ENCODE measurements at places on chromosomes 12 and 14. TPM values are rescaled to one million over a fixed set of nuclear protein-coding genes. Genes with fewer than 3 reads are reported as not detected.

GRCh38 chr12:91616416-91616815 is 433.8 kb upstream of the DCN start:
- no peak for DNase-seq

DNA sequence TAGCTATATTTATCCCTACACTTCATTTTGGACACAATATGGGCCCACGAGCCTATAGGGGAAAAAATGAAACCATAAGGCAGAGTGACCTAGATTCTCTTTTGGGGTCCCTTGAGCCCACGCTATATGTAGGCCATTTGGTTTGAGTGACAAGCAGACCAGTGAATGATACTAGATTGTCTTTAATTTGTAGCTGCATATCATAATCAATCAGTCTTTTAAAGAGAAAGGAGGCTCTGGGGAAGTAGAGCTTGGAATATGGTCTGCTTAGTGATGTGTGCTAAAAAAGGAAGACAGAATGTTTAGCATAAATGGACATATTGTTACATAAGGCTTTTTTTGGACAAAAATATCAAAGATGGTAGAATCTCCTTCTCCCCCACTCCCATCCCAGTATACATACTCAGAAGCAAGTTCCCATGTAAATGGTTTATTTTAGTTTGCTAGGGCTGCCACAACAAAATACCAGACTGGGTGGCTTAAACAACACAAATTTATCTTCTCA is 140.8 kb downstream of the CAPZA3 start:
- no peak for DNase-seq

GRCh38 chr12:59407799-59408198 is 188.0 kb upstream of the SLC16A7 start:
- no peak for DNase-seq

DNA sequence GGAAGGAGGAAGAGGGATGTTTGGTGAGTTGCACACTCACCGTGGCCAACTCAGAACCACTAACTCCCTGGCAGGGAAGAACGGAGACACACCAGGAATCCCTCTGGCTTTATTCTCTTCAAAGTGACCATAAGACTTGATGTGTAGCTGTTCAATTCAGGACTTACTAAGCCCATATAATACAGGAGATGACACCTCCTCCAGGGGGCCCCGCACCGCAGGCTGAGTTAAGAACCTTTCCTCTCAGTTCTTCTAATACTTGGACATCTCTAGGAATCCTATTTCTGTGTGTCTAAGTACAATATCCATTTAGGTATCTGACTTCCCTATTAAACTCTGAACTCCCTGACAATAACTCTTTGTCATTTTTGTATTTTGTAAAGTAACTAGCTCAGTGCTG is 49.5 kb downstream of the DCAF4 start:
- DNase-seq = no peak

- DNase-seq = no peak
These were observed 32.4 kb downstream of the FLVCR2 start for GRCh38 chr14:75610834-75611233.

GRCh38 chr12:91704446-91704845 is 441.2 kb downstream of the BTG1 start:
- DNase-seq = no peak

GRCh38 chr12:58025431-58025830 is 84.1 kb downstream of the ATP23 start:
- DNase-seq = no peak

GRCh38 chr12:8145754-8146441 is 10.9 kb upstream of the ZNF705A start:
- DNase-seq = no peak

DNA sequence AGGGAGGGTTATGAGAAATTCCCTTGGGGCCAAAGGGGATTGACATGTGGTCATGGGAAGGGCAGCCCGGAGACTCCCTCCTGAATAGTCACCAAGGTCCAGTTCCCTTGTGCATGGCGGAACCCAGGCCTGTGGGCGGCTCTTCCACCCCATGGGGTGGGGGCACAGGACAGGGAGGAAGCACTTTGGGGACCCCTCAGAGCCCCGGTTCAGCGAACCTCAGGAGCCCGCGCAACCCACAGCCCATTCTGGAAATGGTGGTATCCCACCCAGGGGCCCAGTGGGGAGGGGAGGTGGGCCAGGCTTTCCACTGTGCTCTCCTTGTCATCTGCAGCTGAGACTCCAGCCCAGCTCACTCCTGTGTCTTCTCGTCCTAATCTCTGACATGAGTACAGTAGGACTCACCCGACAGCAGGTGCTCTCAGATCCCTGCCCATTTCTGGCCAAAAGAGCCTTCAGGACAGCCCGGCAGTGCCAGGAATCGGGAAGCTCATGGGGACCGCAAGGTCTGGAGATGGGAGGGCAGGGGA is 255.2 kb upstream of the SFSWAP start:
- DNase-seq = no peak

DNA sequence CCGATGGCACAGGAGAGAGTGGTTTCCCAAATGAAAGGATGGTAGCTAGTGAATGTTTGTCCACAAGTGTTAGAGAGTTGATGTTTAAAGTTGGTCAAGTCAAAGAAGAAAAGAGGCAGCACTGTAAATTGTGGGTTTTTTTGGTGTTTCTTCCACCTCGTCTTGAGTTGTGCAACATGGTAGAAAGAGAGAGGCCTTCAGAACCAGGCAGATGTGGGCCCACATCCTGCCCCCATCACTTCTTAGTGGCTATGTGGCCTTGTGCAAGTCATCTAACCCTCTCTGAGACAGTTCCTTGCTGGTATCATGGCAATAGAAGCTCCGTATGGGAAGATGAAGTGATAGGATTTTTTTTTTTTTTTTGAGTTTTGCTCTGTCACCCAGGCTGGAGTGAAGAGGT is 60.8 kb downstream of the NDUFA12 start:
- no peak for DNase-seq

CLEC2B gene
- 19.1 TPM for total RNA-seq

KSR2 gene
- not detected for total RNA-seq

DNA sequence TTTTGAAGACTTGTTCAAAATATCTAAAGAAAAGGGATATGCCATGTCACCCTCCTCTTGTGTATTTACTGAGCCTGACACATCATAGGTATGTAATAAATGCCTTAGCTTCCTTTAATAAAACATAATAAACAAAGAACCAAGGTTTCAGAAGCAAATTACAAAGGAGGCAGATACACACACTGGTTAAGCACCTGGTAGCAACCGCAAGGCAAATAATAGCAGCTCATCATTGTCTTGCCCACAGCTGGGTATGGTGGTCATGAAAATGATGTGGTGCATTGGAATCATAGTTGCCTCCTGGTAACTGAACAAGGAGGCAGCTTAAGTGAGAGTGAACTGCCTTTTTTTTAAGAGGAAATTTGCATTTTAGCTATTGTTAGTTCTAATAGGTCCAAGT is 39.0 kb downstream of the PAX9 start:
- no peak for DNase-seq

- DNase-seq = no peak
These were observed 452.8 kb downstream of the AACS start for GRCh38 chr12:125518074-125518473.

GRCh38 chr14:38873941-38874612 is 229.0 kb downstream of the SEC23A start:
- DNase-seq = no peak

SMIM41 gene
- total RNA-seq = 0.24 TPM

AMIGO2 gene
- total RNA-seq = 14.1 TPM

DNA sequence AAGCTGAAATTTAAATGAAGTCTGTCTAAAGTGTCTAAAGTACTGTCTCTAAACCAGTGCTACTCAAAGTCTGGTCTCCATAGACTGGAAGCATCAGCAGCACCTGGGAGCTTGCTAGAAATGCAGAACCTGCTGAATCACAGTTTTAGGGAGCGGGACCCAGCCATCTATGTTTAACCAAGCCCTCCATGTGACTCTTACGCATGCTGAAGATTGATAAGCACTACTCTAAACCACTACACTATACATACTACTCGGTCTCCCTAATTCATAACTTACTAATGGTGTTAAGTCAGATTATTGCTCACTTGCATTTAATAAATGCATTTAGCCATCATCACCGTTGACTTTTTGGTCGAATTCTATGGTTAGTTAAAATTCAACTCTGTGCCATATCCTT is 88.8 kb downstream of the SLC25A21 start:
- no peak for DNase-seq

- no peak for DNase-seq
These were observed 77.5 kb upstream of the ATP2A2 start for GRCh38 chr12:110203546-110203945.

- no peak for DNase-seq
These were observed 164.4 kb upstream of the ALG10B start for GRCh38 chr12:38151991-38152700.

MYH6 gene
- total RNA-seq = not detected

- DNase-seq = no peak
These were observed 1.4 kb downstream of the FAR2 start for GRCh38 chr12:29150462-29150861.

GRCh38 chr12:12788131-12788530 is 2.7 kb downstream of the APOLD1 start:
- no peak for DNase-seq

DNA sequence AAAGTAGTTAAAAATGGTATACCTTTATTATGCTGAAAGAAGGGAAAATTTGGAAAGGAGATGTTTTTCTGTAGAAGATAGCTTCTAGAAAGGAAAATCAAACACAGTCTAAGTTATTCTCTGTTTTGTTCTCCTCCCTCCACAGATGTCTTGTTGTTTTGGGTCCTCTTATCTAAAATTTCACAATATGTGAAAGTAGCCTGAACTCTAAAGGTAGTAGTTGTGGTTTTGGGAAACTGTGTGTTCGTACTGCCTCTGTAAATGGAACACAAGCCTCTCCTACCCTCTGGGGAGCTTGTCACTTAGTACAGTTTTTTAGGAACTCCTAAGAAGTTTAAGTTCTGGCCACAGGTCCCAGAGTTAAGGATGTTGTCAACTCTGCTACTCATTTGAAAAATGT is 112.6 kb downstream of the CRADD start:
- no peak for DNase-seq

UBC gene
- total RNA-seq = 847 TPM

DNA sequence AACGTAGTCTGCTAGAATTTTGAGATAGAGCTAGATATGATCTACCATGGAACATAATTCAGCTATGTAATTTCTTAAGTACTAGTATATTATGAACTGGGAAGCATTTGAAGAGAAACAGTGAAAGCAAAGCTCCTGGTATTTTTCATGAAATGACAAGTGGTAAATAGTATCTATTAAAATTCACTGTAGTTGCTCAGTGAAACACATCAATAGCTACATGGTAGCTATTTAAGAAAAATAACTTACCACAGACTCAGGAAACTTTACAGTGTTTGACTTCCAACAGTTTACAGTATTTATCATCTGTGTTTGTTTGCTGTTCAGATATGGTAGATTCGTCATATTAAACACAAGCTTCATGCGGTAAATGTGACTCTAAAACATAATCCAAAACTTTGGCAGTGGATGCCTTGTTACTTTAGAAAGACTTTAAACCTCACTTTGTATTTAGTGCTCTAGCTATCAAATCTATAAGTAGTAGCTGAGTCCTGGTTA is 25.2 kb downstream of the WNK1 start:
- DNase-seq = no peak

MON2 gene
- total RNA-seq = 51.6 TPM

LIN7A gene
- total RNA-seq = not detected

GRCh38 chr12:27198036-27198435 is 46.0 kb upstream of the STK38L start:
- DNase-seq = no peak

MLXIP gene
- total RNA-seq = 33.7 TPM

B3GNT4 gene
- total RNA-seq = not detected

DNA sequence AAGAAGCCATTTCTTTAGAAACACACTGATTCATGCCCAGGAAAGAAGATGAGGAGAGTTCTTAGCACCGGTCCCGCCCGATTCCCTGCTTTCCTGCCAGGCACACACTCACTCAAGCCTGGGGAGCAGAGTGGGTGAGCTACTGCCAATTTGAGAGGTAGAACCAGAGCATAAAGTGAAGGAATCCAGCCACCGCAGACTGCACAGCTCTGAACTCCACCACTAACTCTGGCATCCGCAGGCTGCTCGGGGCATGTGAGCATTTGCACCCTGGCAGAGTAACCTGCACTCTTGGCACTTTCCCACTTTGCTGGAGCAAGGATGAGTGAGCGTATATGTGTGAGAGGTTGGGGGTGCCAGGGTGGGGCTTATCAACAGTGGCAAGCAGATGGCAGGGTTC is 4.0 kb upstream of the SYNDIG1L start:
- no peak for DNase-seq

DNA sequence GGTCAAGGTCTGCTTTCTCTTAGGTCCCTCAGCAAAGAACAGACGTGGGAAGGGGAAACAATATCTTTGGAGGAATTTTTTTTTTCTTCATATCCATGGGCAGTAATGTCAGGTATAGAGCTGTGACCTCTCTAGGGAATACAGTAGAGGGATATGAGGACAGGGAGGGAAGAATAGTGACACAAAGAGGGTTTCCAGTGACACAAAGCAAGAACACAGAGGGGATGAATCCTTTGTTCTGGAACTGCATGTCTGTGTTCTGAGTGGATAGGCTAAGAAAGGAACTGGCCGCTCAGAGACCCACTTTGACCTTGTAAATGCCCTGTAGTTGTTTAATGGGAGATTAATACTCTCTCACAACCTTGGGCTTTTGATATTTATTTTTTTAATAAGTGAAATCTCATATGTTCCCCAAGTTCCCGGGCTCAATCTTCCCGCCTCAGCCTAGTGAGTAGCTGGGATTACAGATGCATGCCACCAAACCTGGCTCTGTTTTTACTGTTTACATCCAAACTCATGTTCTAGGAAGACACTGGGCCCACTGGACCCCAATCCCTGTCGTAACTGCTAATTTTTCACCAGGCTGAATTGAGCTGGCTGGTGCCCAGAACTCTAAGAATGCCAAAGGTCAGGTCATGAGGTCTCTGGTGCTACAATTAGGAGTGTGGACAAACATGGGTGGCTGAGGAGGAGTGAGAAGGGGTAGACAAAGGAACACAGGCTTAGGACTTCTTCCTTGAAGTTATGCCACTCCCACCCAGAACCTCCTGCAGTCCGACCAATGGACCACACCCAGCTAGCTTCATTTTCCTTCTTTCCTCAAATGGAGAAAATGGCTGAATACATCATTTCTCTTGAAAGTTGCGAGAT is 9.1 kb upstream of the PLEKHH1 start:
- DNase-seq = no peak

GRCh38 chr14:27134200-27134599 is 536.4 kb upstream of the NOVA1 start:
- no peak for DNase-seq

- DNase-seq = no peak
These were observed 45.5 kb downstream of the PRIMA1 start for GRCh38 chr14:93742761-93743160.

DNA sequence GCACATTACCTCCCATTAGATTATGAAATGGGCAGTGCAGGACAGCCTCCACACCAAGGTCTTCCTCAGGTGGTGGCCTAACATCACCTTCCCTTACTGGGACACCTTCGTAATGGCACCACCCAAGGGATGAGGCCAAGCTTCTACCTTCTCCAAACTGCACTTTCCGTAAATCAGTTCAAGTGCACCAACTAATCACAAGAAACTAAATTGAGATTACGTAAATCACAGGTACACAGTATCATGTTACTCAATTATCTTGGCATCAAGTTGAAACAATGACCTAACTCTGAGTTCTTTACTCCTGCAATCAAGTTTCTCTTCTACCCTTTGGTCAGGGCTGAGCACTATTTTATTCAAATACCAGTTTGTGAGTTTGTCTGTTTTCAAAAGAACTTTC is 13.8 kb downstream of the SLC41A2 start:
- no peak for DNase-seq

- no peak for DNase-seq
These were observed 592.2 kb downstream of the ETNK1 start for GRCh38 chr12:23217158-23217557.

Data from activated B cell treated with CpG ODN at 0.5 μM for 24 hours (primary cell).